ENCODE measurements at places on chromosomes 4 and X.

DNA sequence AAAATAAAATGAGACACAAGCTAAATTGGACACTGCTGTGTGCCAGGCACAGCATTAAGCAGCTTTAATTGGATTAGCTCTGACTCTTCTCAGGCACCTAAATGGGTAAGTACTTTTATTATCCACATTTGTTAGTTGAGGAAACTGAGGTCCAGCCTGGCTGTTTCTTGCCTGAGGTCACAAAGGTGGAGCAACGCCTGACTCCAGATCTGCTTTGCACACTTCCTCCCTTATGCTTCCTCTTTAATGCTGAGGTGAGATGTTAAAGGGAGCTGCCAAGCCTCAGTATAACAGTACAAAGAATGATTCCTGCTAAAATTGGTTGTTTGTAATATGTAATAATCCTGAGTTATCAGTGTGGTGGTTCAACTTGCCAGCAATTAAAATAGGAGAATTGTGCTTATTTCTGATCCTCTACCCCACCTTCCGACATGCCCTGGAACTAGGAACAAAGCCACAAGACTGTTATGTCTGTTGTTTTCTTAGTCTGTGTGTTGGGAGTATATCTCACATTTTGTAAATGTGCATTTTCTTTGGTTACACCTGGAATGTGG, 74.4 kb downstream of the AFF1 start:
- no peak for DNase-seq

- no peak for DNase-seq
Measured at GRCh38 chr4:137655302-137655701, 123.0 kb upstream of the PCDH18 start.

DNA sequence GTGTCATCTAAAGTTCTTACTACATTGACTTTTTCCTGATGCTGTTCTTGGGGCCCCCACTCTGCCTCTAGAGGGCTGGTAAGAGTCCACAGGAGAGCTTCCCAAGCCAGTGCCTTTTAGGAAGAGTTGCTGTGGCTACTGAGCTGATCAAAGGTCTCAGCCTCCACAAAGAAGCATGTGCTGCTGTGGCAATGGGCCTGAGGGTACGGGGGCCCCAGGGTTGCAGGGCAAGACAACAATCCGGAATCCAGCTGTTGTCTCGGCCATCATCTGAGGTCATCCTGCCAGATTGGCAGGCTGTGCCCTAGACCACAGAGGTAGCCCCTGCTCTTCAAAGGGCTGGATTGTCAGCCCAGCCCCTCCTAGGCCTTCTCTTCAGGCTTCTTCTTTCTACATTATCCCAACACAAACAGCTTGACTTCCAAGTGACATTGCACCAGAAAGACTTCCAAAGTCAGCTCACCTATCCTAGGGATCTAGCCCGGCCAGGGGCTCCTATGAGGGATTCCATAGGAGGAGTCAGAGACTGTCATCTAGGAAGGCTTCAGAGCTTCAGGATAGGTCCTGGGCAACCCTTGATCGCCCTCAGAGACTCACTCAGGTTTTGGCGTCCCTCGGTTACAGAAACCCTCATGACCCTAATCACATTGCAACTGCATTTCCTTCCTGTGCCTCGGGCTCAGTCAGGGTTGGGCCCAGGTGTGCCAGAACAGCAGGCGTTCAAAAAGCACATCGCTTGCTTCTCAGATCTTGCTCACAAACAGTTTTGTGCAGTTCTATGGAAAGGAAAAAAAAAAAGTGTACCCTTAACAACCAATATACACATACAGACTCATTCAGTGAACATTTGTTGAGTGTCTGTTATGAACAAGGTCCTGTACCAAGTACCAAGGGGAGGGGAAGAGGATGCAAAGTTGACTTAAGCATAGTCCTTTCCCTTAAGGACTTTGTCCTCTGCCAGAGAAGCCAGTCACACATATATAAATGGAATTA, 27.8 kb downstream of the SLC25A5 start:
- no peak for DNase-seq

GRCh38 chrX:134095366-134095765, 110.0 kb upstream of the GPC3 start:
- no peak for DNase-seq

DNA sequence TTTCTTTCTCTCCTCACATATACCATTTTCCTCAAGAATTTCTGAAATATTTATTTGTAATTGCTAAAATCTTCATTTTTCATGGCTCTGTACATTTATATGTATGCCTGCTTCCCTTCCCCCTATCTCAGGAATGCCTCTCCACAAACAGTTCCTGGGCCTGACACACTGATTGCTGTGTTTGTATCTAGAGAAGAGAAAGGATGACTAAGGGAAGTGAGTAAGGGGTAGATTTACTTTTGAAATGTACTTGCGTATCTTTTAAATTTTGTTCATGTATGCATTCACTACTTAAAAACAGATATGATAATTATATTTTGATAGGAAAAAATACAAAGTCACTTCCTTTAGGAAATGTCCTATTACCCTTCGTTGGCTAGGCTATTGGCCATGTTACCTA, 790.8 kb downstream of the PCDH18 start:
- DNase-seq: no peak

DNA sequence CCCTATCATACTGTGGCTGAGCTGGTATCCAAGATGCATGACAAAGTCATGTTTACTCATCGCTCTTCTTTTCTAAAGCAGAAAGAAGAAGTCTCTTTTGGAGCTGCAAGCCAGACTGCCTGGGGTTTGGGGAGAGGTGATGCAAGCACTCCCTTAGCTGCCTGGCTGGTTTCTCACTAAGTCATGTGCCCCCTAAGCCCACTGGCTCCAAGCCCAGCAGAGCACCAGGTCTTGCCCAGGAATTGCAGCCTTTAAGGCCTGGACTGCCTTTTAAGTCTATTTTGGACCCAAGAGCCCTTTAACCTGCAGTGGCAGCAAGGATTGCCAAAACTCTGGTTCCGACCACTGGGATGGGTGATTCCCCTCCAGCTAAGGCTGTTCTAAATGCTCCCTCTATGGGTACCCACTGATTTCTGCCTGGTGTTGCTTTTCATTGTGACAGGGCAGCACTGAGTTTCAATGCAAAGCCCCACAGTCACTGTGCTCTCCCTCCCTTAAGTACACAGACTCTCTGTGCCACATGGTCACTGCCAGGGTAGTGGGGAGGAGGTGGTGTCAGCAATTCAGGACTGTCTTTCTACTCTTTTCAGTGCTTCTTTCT, 548.6 kb downstream of the TLL1 start:
- DNase-seq: no peak

DNA sequence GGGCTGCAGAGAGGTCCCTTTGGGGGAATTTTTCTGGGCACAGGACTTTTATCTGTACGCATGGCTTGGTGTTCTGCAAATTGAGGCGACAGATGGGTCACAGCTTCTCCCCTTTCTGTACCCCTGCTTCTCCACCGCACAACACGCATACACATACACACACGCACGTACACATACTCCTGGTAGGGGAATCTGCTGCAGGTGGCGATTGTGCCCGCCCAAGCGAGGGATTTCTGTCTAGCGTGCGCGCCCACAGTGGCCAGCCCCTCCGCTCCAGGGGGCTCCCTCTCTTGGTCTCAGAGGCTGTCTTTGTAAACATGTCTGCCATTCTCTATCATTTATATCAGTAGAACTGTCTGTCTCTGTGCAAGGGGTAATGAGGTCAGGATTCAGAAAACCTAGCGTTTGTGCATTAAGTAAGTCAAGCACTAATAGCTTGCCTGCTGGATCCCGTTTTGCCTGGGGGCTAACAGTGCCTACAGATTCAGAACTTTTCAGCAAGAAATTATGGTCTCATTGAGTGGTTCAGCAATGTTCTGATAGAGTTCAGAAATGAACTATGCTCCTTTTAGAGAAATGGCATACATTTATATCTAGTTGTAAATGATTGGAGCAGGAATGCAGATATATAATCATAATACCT, 2.2 kb downstream of the GRID2 start:
- DNase-seq: no peak

- DNase-seq: no peak
Measured at GRCh38 chr4:54958236-54958635, 167.2 kb downstream of the KDR start.

GRCh38 chrX:9846631-9847030, 60.4 kb downstream of the SHROOM2 start:
- no peak for DNase-seq

DNA sequence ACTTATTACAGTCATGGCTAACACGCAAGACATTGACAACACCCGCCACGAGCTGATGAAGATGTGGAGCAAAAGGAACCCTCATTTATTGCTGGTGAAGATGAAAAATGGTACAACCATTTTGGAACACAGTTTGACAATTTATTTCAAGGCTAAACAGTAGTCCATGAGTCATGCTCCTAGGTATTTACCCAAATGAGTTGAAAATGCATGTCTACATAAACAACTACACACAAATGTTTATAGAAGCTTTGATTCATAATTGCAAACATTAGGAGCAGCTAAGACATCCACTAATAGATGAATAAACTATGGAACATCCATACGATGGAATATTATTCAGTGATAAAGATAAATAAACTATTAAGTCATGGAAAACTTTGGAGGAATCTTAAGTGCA, 580.1 kb downstream of the RAPGEF2 start:
- DNase-seq: no peak

Data from activated CD8-positive, alpha-beta memory T cell treated with anti-CD3 and anti-CD28 coated beads for 4 hours (primary cell).